Activated CD4-positive, alpha-beta T cell treated with anti-CD3 and anti-CD28 coated beads, Interleukin-2, amount 50 U/mL, for 1 hour (primary cell): ENCODE measurements at places on chromosomes 16 and 17.

DNA sequence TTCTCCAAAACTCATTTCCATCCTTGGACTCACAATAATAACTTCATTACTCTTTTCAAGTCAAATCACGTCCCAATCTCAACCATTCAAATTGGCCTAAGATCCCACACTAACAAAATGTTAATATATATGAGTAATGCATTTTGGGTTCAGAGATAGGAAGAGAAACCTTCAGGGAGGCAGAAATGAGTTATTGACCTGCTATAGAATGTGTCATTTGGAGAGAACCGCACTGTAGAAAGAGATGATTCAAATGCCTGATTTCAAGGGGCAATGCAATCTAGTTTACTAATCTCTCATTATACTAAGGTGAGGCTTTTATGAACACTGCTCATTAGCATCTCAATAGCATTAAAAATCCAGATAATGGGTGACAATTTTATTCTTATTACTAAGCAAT lies 1595.0 kb upstream of the GOT2 start:
- DNase-seq = no peak

DNA sequence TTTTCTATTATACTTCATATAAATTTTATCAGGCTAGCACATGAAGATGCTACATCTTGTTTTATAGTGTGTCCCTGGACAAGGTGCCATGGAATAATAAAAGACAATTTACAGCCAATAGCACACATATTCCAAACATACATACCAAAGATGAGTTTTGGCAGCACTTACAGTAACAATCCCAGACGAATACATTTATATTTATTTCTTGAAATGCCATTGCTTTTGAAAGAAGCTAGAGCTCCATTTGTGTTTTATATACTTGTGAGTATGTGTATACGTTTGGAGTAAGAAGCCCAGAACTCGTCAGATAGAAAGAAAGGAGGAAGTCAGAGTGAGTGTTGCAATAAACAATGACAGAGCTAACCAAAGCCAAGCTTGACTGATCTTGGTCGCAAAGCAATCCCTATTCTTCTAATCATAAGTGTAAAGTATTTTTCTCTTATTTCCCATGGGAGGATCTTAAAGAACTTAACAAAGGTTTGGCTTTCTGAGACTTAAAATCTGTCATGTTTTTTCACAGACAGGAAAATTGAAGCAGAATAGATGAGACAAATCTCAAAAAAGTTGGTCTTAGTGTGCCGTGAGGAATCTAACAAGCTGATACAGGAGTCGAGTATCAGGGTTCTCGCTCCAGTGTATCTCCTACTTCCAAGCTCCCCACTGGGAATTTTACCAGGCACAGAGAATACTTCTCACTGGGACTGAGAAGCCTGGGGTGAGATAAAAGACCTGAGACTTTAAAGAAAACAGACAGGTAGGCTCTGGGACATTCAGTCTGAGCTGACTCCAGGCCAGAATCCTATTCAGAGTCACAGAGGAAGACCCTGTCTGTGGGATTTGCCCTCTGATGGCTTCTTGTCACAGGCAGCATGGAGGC lies 175.4 kb downstream of the AATF start:
- no peak for DNase-seq

- DNase-seq = no peak
Measured at GRCh38 chr17:56601591-56601990, 8.1 kb downstream of the NOG start.

DNA sequence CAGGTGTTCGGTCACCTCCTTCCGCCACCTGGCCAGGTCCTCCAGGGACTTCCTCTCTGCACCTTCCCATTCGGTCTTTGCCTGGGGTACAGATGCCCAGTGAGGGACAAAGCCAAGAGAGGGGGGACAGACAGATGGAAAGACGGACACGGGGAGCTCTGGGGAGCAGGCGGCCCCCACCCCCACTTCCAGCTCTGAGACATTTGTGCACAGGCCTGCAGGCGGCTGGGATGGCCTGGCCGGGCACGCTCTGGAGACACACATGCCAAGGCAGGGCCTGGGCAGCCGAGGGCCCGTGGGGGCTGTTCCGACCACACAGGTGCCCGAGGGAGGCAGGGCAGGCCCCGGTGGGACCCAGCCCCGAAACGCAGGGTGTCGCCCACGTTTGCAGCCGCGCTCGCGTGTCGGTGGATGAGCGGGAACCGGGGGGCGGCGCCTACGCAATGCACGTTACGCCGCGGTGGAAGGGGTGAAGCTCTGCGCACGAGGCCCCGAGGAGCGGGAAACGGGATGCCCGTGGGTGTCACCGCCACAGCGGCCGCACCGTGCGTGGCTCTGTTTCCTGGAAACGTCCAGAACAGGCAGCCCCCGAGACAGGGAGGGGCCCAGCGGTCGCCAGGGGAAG lies 6.0 kb downstream of the PERCC1 start:
- no peak for DNase-seq

DNA sequence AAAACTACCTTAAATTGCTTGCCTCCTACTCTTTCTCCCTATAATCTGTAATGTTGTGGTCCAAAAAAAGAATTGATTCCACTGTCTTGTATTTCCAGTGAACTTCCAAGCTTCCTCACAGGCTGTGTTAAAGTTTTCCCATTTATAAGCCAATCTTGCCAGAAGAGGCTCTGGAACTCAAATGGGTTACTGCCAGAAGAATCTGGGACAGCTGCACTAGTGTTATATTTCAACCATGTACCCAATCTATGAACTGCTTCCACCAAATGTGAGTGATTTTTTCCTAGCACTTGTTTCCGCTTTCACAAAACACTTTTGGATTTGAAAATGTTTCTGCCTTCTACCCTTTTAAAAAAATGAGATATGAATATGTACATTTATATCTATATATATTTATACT lies 1.8 kb downstream of the CCDC43 start:
- no peak for DNase-seq

DNA sequence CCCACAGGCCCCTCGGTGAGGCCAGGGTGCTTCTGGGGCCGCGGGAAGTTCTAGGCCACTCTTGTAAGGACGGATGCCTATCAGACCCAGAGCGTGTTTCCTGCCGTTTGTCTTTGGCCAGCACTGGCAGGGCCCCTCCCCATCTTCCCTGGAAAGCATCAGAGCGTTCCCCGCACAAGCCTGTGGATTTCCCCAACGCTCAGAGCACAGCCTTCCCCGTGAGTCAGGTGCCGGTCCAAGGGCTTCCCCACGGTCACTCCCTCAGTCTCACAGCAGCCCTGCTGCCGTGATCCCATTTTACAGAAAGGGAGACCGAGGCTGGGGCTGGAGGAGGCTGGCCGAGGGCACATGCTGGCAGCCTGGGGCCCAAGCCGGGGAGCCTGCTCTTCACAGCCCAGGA lies 33.7 kb downstream of the CRISPLD2 start:
- no peak for DNase-seq

DNA sequence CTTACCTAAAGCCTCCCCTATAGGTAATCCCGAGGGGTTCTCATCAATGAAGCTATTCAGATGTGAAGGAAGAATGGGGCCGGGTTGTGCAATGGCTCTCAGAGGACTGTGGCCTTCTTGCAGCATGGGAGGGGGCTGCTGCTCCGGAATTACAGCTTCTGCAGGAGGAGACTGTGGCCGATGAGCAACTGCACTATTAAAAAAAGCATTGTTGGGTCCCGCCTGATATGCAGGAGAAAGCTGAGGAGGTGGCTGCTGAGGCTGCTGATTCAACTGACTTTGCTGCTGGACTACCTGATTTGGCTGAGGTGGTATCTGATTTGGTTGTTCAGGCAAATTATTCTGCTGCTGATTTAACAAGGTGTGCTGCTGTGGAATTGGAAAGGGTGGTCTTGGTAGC lies 64.8 kb downstream of the CACNG1 start:
- no peak for DNase-seq

DNA sequence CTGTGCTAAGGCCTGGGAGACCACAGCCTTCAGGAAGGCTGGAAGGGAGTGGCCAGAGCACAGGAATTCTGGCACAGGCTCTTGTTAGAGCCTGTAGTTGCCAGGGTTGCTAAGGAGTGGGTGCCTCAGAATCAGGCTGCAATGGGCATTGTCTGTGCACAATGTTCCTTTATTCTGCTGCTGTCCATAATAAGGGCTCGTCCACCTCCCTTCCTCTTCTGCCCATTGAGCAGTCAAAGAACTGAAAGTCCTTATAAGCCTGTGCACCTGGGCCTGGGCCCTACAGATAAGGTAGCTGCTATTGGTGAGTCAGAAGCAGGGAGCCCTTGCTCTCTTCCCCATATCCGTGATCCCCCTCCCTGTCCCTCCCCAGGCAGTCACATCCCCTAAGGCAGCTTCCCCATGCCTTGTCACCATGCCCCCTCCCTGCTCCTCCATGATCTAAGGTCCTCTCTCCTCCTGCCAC lies 5.4 kb upstream of the CNGB1 start:
- DNase-seq = no peak

GRCh38 chr16:397135-397661 lies at the start of gene NME4:
Gene NME4 (plus strand): TSS chr16:397199. CDS start chr16:397223, 24 bp downstream.
- no peak for DNase-seq
